ENCODE measurements at places on chromosomes 5 and 9.

- DNase-seq: no peak
Measured at GRCh38 chr5:62649476-62650113, 71.0 kb downstream of the LRRC70 start.

DNA sequence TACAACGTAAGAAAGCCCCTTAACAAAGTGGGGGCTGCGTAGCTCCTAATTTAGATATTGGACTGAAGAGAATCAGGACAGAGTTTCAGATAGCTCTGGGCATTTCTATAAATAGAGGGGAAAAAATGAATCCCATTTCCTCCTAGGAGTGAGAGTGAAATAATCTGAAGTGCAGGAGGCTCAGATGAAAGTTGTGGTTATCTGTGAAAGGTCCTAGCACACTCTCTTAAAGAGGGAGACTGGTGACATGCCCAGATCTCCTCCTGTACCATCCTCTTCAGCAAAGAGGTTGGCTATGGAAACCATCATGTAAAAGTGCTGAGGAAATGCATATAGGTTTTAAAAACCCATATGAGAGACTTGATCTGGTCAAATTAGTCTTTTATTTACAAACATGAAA is 143.4 kb downstream of the GABRB2 start:
- no peak for DNase-seq

DNA sequence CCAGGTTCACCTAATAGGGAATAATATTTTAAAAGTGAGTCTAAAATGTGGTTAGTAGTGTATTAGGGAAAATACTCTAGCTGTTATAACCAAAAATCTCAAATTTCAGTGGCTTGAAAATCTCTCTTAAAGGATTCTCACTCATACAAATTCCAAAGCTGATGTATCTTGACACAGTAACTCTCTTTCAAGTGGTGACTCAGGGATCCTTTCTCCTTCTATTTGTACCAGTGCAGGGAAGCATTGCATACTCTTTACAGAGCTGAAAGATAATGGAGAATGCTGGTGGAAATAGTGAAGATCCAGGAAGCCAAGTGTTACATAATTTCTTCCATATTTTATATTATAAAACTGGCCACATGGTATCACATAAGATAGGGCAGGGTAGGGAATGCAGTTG is 560.2 kb upstream of the CDH9 start:
- no peak for DNase-seq

- no peak for DNase-seq
Measured at GRCh38 chr5:165305596-165305995, 1800.2 kb downstream of the MAT2B start.

- DNase-seq: no peak
Measured at GRCh38 chr9:38208206-38208901, 139.3 kb upstream of the SHB start.

DNA sequence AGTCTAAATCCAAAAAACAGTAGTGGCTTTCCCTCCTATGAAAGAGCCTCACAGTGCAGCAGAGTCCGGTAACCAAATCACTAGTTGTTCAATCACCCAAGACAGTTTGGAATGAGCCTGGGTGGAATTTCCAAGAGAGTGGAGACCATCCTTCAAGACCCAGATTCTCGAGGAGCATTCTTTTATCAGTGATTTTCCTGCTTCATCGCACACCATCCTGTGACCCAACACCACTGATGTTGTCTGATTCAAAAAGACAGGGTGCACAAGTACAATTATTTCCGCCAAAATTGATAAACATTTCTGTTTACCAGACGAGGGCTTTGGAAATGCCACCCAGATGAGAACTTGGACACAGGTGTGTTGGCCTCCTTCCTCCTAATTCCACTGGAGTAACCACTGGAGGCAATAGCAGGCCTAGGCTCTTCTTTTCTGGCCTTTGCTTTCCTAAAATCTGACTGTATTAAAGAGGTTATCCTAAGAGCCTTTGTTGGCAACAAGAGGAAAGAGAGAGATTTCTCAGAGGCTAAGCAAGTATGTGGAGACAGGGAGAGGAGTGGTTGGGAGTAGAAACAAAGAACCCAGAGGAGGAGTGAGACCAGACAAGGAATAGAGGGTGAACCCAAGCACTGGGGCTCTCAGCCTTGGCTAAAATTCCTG is 56.3 kb upstream of the S1PR3 start:
- no peak for DNase-seq

- no peak for DNase-seq
Measured at GRCh38 chr5:132089363-132089762, 15.8 kb downstream of the CSF2 start.
